T-helper 17 cell (primary cell): ENCODE measurements at places on chromosomes 16 and 17. TPM values are rescaled to one million over a fixed set of nuclear protein-coding genes. Genes with fewer than 3 reads are reported as not detected.

NOG gene
- 0.23 TPM for total RNA-seq

DNA sequence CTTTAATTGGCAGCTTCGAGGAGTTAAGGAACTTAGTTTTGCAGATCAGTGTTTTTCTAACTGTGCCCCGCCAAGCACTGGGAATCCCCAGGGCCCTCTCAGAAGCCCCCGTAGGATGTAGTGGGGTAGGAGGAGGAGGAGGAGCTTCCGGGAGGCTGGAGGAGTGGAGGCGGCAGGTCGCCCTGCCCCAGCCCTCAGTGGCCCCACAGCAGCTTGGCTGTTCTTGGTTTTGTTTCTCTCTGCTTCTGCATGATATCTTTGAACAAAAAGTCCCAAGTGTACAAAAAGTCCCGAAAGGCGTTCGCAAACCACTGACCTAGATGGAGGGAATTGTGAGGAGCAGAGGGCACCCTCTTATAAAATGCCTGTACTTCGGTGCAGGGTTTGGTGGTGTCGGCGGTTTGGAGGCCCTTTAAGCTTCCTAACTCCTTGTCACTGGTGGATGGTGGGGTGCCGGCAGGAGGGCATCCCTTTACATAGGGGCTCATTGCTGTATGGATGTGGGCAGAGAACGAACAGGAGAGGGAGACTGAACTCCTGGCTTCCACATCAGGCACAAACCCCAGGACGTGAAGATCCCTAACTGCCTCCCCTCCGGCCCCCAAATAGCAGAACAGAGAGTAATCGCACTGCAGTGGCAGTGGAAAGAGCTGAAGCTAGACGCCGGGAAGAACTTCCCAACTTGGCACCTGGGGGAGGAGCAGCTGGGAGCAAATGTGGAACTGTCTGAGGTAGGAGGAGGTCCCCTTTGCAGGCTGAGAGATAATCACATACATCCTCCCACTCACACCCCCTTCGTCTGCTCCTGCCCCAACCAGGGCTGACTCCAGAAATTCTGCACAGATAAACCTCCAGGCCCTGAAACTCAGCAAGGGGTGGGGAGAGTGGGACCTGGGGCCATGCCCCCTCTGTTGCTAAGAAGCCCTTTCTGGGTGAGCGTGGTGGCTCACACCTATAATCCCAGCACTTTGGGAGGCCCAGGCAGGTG is 20.1 kb downstream of the EPOP start:
- DNase-seq, result no peak

GRCh38 chr16:52453644-52454043 is 93.3 kb downstream of the TOX3 start:
- DNase-seq, result no peak

GRCh38 chr16:69351309-69352027 is at the start of gene TMED6:
TSS of gene TMED6 (minus strand) at chr16:69351786. CDS start at chr16:69351753, 33 bp downstream.
- no peak for DNase-seq
